ENCODE measurements at places on chromosomes 7 and 10.
A peak's percentile ranks its signal among the peaks of the same experiment; 100 is the strongest.

GRCh38 chr7:20650782-20651181 lies 35.3 kb downstream of the ABCB5 start:
- DNase-seq = no peak

DNA sequence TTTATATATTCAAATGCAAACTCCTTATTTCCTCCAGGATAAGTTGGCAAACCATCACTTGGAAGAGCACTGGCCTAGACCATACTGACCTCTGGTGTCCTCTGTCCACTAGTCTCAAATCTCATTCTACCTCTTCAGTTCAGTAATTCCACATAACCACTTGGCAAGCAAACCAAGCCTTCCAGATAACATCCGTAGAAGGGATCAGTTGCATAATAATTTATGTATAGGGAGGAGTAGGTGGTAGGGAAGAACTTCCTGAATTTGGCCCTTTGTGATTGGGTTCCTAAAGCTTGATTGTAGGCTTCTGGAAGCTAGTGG lies 55.0 kb downstream of the WAC start:
- DNase-seq = no peak

DNA sequence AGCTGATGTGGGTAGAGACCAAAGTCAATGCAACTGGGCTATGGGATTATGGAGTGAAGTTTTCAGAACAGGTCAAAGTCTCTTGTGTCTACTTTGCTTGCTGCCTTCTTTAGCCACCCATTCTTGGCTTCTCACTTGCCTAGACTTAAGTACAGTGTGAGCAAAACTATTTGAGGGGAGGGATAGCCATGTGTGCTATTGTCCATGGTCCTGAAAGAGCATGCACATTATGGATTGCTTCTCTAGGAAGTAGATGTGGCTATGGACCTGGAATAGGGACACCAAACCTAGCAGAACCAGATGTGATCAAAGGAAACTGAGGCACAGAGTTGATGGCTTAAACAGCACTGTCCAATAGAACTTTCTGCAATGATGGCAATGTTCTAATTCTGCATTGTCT lies 81.9 kb upstream of the ZNF800 start:
- no peak for DNase-seq

DNA sequence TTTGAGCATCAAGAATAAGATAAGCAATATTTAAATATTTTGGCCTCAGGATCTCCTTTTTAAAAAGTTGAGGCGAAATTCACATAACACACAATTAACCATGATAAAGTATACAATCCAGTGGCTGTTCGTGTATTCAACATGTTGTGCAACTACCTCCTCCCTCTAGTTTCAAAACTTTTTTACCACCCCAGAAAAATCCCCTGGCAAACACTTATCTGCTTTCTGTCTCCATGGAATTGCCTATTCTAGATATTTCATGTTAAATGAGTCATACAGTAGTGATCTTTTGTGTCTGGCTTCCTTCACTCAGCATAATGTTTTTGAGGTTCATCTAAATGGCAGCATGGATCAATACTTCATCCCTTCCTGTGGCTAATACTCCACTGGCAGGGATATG lies 31.8 kb upstream of the IL15RA start:
- no peak for DNase-seq

DNA sequence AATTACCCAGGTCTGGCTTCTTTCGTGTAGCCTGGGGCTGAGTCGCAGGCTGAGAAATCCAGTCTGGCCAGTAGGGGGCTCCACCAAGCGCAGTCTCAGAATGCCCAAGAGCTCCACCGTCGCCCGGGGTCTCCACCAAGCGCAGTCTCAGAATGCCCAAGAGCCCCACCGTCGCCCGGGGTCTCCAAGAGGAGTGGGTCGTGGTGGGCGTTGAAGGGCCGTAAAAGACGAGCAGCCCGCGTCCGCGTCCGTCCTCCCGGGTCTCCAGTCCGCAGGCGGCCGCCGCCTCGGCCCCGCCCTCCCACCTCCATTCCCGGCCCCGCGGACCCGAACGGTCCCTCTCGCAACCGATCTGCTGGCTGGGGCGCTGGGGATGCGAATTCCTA lies 892 bp upstream of the ZYX start:
- DNase-seq = peak; percentile 85

DNA sequence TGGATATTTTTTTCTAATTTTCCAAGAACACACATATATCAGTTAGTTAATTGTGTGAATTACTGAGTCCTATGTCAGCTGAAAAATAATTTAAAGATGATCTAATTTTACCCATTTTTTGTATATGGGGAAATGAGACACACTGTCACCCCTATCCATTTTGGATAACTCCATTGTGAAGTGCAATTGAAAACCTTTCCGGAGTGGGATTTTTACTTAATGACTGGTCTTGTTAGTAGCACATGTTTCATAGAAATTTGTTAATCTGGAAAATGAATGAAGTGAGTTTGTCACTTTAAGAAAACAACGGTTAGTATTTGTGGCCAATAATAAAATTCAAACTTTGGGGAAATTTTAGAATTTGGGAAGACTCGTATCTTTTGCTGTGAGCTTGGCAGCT lies 2.0 kb downstream of the GARS1 start:
- DNase-seq = no peak

DNA sequence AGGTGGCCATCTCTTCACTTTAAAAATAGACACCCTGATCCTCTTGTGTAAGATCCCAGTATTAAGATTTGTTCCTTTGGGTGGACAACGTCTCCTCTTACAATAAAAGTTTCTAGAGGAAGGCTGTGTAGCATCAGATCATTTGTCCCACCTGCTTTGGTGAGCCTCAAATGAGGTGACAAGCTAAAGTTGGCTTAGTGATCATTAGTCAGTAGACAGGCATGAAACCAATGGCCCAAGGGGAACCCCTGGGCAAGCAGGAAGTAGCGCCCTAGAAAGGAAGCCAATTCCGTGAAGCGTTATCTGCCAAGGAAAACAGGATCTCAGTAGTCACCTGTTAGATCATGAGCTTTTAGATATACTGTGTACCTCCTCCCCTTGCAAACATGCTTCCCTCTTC lies 66.8 kb downstream of the PCGF5 start:
- DNase-seq = no peak

- no peak for DNase-seq
Observed at GRCh38 chr10:132961420-132961786, 19.0 kb upstream of the CFAP46 start.

GRCh38 chr10:1331560-1331959 lies 275.4 kb downstream of the WDR37 start:
- no peak for DNase-seq

GRCh38 chr7:20214921-20215669 lies 2.1 kb downstream of the MACC1 start:
- no peak for DNase-seq

DNA sequence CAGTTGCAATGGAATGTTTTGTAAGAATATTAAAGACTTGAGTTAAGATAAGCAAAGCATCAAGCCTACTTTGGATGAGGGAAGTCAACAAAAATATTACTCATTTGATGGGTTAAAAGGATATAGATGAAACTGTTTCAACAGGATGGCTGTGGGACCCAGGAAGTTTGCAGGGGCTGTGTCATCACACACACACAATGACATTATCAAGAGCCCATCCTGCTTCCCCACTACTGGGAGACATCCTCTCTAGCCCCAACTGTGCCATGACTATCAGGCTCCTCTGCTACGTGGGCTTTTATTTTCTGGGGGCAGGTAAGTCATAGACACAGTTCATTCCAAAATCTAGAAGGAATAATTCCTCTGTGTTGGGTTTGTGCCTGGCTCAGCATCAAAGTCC lies 78.8 kb upstream of the PRSS1 start:
- no peak for DNase-seq

DNA sequence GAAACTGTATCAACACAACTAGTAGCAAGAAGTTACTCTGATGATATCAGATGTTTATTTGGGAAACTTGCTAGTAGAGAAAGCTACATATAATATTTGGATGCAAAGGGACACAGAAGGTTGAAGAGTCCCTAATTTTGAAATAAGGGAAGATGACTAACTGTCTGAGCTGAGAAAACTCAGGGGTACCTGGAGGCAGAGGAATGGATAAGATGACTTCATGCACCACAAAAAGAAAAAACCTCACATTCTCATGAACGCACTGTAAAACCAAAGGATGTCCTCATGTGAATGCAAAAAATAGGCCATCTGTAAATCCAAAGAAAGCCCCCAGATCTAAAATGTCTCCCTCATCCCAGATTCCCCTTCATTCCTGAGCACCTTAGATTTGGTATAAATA lies 29.3 kb downstream of the PRSS2 start:
- no peak for DNase-seq

GRCh38 chr7:117495308-117495707 lies 15.5 kb downstream of the CFTR start:
- DNase-seq = no peak

DNA sequence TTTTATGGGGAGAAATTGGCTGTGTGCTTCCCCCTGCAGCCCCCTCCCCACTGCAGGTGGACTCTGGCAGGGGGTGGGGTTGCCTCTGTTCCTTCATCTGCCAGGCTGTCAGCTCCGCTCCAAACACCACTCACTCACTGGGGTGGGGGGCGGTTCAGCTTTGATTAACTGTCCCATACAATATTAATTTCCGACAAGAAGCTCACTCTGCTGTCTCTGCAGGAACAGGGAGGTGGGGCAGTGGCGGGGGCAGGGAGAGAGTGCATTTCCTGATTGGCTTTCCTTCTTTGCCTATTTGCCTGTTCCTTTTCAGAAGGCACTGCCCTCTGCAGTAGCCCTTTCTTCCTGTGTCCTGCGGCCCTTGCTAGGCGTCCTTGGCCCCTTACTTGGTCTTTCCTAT lies 500.8 kb downstream of the PLXNA4 start:
- DNase-seq = no peak

DNA sequence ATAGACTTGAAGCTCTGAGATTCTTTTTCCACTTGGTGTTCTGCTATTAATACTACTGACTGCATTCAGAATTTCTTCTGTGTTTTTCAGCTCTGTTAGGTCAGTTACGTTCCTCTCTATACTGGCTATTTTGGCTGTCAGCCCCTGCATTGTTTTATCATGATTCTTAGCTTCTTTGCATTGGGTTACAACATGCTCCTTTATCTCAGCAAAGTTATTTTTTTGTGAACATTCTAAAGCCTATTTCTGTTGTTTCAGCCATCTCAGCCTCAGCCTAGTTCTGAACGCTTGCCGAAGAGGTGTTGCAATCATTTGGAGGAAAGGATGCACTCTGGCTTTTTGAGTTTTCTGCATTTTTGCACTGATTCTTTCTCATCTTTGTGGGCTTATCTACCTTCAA lies 201.5 kb upstream of the GNAI1 start:
- DNase-seq = no peak

DNA sequence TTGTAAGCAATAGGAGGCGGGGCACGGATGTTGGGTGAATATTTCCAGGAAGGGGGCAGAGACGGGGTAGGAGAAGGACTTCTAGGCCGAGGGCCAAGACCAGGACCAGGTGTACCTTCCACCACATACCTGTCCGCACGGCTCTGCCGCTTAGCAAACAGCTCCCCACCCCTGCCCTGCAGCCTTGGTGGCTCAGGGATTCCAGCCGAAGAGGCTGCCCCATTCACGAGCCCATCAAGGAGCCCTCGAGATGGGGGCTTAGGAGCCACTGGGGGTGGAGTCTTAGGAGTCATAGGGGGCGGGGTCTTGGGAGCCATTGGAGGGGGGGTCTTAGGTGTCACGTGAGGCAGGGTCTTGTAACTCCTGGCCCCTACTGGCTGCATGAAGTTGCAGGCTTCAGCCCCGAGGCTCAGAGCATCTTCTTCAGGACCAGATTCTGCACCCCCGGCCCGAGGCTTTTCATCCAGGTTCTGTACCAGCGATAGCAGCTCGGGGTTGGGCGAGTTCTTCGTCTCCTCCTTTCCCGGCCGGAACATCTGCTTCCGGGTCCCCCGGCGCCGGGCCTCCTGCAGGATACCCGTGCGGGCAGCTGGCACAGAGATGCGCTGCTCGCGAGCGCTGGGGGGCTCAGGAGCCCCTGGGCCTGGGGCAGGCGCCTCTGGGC lies 6.1 kb upstream of the MYOZ1 start:
- peak; percentile 50 for DNase-seq

GRCh38 chr7:45143616-45144015 lies 14.0 kb upstream of the RAMP3 start:
- DNase-seq = no peak

- no peak for DNase-seq
Observed at GRCh38 chr10:46239993-46240683, 46.7 kb upstream of the ANTXRL start.

- no peak for DNase-seq
Observed at GRCh38 chr7:94174375-94174774, 170.2 kb upstream of the BET1 start.

GRCh38 chr10:83915801-83916200 lies 223.5 kb upstream of the GHITM start:
- no peak for DNase-seq
